ENCODE measurements at places on chromosomes 5 and 9. TPM values are rescaled to one million over a fixed set of nuclear protein-coding genes. Genes with fewer than 3 reads are reported as not detected.

COL27A1 gene
- total RNA-seq, result 2.1 TPM

FGD3 gene
- not detected for total RNA-seq

NRG2 gene
- not detected for total RNA-seq

DBH gene
- not detected for total RNA-seq

GRCh38 chr9:86801246-86801645, 146.1 kb downstream of the GAS1 start:
- peak; percentile 52 for DNase-seq

- no peak for DNase-seq
Observed at GRCh38 chr5:123438244-123438643, 15.0 kb upstream of the CEP120 start.

DNA sequence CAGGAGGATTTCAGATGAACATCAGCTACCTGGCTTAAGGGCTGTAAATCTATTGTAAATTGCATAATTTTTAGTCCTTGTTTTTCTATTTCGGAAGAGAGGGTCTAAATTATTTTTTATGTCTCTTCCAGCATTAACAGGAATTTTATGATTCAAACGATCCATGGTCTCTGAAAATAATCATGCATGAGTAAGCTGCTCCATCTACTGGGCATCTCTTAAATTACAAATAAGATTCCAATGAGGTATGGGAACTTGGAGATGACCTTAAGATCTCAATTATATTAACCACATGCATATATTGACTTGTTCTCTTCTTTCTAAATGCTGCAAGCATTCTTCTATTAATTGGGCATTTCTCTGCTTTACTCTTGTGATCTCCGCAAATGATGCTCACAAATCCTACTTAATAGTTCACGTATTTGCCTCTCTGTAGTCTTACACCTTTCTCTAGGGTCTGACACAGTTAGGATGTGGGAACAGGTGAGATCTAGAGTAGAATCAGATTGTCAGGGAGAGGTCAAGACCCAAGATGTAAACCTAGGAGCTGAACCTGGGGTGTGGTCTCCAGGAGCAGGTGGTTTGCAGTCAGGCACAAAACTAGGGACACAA, 86.9 kb downstream of the NUDT12 start:
- DNase-seq, result peak; percentile 78

DNA sequence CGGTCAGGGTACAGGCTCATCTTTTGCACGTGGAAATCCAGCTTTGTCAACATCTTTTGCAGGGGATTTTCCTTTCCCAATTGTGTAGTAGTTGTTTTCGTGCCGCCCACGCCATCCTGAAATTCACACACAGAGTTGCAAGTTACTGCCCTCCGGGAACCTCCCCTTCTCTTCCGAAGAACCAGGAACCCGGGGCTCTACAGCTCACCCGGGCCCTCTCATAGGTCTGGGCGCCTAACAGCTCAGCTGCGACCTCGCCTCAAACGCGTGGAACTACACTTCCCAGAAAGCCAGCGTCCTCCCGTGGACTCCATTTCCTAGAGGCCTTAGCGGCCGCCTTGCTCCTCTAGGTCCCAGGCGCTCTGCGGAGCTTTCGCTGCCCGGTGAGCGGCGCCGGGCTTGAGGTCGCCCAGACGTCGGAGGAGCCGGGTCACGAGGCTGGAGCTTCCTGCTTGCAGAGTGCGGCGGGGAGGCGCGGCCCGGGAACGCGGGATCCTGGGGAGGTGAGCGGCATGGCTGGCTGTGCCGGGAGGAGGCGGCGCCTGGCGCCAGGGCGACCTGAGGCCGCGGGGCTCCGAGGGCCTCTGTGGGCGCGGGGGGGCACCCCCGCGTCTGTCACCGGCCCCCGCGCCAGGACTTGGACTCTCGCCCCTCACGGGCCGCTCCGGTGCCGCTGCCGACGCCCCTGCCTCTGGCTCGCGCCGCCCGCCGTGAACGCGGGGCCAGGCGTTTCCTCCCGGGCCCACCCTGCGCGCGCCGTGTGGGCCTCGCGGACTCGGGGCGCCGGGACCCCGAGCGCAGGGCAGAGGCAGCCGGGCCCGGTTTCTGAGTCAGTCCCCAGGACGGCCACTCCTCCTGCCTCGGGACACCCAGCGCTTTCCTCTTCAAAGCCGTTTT, at the start of gene ZNF354B:
ZNF354B (plus strand) TSS at position 329 of the 897 bp plus-strand sequence. CDS start 1,095 bp downstream, outside the sequence.
- DNase-seq, result peak; percentile 92

DNA sequence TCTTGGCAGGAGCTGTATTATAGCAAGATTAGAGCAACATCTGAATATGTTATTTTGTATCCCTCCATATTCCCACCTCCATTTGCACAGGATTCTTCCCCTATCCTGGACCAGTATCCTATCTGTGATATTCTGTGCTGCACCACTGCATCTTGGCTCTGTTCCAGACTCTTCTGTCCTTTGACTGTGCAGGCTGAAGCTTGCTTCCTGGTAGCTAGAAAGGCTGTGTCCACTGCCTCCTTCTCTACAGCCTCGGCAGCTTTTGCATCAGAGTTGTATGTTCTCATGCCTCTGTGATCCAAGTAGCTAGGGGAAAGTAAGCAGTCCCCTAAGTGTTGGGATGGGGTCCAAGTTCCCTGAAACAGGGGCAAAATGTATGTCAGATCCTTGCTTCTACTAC, 104.1 kb downstream of the GAS1 start:
- DNase-seq, result peak; percentile 24

DNA sequence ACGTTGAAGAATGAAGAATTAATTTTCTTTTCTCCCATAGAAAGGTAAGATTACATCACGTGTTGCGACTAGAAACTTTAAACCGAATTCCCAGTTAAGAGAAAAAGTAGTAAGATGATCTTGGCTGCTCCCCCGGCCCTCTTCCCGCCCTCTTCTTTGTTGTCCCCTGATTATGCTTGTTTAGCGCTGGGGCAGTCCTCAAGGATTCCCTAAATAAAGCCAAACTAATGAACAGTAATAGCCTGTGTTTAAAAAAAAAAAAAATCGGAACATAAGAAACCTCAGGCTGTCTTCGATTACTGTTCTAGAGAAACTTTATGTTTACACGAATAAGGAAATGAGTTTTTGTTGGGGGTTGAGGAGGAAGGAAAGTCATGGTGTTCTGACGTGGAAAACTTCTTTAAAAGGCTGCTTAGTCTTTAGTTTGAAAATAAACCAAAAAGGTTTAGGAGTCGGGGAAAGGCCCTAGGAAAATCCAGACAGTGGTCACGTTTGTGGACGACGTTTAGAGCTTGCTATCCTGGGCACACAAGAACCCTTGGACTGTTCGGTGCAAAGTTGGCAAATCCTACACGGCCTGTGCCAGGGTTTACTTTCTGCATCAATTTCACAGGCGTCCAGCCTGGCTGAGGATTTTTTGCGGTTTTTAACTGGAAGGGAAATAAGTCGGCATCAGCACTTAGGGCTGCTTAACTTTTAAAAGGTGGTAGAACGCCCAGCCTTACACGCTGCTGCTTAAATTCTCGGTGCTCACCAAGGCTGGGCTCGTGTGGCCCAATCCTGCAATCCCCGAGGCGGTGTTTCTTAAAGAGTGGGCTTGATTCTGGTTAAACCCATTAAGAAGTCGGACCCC, 1.1 kb upstream of the MAT2B start:
- peak; percentile 80 for DNase-seq

DNA sequence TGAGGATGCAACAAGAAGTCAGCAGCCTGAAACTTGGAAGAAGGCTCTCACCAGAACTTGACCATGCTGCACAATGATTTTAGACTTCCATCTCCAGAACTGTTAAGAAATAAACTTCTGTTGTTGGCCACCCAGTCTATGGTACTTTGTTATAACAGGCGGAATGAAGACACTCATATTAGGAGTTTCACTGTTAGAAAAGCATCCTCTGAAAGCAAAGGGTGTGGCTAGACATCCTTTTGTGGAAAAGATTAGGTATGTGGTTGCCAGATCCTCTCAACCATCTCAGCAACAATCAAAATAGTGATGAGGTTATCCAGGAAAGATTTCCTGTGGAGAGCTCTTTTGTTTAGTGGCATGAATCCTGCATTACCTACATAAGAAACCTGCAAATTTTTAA, 20.7 kb downstream of the ITGA2 start:
- no peak for DNase-seq

GRCh38 chr5:73786043-73786831, 160.2 kb downstream of the ARHGEF28 start:
- DNase-seq, result no peak
